Stimulated activated naive CD8-positive, alpha-beta T cell treated with anti-CD3 and anti-CD28 coated beads, Interleukin-15, amount 100 ng/mL, for 72 hours (primary cell): ENCODE measurements at places on chromosomes 1 and 21.

- no peak for DNase-seq
Observed at GRCh38 chr1:174160109-174160473, 771 bp downstream of the RABGAP1L start.

DNA sequence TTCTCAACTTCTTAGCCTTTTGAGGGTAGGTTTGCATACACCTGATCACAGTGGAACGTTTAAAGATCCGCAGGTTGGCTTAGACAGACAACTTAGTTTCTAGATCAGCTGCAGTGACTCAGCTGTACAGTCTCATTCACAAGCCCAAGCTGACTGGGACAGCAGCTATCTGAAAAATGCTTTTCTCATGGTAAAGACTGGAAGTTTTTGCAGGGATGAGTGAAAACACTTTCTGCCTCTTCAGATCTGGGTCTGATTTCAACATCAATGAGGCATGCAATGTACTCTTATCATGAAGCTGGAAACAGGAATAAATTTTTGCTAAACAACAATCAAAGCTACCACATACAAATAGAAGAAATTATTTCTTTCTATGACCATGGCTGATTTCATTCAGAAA lies 61.1 kb upstream of the PTBP2 start:
- no peak for DNase-seq

- DNase-seq, result no peak
Observed at GRCh38 chr1:231279081-231279480, 38.1 kb downstream of the GNPAT start.

GRCh38 chr1:101993710-101994109 lies 3.0 kb downstream of the OLFM3 start:
- no peak for DNase-seq

DNA sequence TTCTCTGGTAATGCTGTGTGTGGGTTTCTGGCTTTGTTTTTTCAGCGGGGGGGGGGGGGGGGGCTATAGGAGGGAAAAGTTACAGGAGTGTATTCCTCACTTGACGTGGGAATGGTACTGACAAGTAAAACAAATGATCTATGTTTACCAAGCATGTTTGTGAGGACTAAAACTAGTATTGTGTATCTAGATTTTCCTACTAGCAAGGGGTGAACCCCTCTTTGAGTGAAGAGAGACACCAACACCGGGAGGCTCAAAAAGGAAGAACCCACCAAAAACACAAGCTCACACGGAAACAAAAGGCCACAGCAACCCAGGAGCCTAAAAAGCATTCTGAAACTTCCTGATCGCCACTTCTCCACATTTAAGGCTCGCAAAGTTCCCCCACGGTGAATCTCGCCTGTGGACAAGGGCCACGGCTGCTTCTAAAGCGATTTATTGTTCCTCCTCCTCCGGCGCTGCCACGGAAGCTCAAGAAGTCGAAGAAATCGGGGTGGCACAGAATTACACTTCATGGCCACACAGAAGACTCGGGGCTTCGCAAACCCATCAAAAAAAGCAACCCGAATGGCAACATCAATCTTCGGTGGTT lies 703 bp downstream of the PUM1 start:
- no peak for DNase-seq

DNA sequence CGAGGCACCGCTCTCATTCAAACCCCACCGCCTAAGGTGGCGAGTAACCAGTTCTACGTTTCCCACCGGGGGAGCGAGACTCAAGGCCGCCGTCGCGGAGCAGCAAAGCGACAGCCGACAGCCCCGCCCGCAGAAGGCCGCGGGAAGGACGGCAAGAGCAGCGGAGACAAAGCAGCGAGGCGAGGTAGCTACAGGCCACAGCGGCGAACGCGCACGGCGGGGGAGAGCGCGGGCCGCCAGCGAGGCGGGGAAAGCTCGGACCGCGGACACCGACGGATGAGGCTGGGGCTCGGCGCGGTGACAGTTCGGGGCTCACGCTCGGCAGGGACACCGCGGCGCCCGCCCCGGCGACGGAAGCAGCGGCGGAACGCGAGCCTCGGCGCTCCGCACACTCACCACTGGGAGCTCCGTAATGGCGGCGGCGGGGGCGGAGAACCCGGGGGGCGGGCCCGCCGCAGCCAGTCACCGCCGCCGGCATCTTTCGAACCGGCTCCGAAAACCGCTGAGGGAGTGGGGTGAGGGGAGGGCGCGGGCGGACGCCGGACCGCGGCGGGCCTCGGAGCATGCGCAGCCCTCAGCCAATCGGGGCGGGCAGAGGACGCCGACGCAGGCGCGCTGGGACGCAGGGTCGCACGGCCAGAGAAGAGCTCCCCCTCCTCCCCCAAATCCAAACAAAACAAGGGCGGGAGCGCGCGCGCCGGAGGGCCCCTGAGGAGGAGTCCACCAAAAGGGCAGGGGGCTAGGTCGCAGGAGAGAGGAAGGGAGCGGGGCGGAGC lies 666 bp downstream of the HP1BP3 start:
- DNase-seq, result peak; percentile 96

DNA sequence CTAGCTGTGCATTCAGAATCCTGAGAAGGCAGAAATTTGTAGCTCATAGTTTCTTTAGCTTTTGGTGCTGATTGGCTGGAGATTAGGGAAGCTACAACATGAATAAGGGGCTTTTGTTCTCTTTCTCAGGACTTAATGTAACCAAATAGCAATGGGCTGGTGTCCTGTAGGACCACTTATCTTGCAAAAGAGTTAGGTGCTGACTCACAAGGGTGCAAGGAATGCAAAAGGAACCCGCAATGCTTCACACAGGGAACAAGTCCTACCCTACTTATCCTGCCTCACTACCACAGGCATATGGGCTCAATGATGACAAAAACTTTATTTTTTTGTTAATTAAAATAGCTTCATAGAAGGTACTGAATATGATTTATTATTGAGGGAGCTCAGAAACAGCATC lies 541.5 kb downstream of the AMY1C start:
- no peak for DNase-seq

GRCh38 chr1:62444701-62445100 lies 7.9 kb downstream of the USP1 start:
- DNase-seq, result no peak

GRCh38 chr21:41397471-41397891 lies 28.6 kb upstream of the MX1 start:
- DNase-seq, result no peak

DNA sequence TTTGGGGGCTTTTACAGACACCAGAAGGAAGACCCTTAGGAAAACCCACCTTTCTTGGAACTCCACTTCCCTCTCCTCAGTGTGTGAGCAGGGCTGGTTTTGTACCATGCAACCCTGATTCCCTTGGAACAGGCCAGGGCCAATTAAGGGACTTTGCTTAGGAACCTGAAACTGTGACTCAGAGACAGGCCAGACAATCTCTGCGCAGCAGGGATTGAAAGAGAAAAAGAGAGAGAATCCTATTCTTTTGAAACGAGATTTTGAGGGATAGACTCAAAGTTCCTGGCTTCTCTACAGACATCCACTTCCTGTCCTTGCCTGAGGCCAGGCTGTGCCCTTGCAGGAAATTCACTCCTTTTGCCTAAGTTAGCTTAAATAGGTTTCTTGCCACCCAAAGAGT lies 23.1 kb upstream of the C1orf198 start:
- DNase-seq, result no peak

GRCh38 chr1:24619376-24619775 lies 23.7 kb upstream of the SRRM1 start:
- DNase-seq, result no peak

GRCh38 chr1:168303716-168304540 lies 23.3 kb downstream of the TBX19 start:
- no peak for DNase-seq

DNA sequence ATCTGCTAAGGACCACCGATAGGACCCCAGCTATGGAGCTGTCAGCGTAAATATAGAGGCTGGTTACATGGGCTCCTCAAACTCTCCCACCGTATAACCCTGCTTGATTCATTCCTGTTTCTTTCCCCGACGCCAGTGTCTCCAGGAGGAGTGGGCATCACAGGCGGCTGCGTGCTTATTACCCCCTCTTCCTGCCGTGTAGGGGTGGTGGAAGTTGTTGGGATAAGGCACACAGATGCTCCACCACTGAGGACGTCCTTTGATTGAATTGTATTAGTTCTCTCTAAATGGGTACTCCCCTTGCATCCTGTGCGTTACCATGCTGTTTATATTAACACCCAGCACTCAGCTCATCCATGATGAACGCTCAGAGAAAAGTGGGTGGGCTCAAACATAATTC lies 104.6 kb downstream of the ZBTB18 start:
- no peak for DNase-seq

DNA sequence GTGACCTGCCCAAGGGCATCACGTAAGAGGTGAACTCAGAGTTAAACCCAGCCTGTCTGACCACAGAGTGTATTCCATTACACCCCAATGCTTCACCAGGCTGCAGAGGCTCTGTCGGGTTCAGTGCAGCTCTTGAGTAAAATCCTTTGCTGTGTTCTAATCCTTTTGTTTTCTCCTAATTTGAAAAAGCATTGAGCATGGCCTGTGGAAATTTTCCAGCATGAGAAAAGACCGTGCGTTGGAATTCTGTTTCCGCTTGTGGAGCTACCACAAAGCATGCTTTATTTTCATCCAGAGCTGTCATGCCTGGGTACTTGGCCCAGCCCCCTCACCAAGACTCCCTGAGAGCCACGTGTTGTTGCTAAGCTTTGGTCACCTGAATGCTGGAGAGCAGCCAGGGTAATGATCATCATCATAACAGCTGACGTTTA lies 317.6 kb downstream of the PRDM2 start:
- DNase-seq, result no peak

DNA sequence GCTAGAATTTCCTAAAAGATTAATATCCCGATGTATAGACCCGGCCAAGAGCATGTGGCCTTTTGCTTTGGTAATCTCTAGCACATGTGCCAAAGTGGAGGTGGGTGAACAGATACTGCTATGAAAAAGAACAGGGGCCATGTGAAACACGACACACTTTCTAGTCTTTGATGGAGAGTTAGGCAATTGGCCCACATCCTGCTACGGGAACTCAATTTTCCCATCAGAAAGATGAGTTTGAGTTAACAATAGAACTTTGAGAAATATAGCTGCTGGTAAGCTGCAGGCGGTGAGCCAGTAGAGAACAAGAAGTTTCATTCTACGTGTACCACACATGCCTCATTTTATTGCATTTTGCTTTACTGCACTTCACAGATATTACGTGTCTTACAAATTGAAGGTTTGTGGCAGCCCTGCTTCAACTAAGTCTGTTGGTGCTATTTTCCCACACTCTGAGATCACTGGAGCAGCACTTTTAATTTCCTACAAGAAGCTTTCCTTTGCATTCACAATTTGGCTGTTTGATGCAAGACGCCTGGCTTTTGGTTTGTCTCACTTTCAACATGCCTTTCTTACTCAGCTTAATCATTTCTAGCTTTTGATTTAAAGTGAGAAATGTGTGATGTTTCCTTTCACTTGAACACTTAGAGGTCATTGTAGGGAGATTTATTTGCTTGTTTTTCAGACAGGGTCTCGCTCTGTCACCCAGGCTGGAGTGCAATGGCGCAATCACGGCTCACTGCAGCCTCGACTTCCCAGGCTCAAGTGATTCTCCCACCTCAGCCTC lies 46.3 kb downstream of the HTR6 start:
- peak; percentile 39 for DNase-seq

- DNase-seq, result no peak
Observed at GRCh38 chr1:65799601-65800000, 6.9 kb downstream of the PDE4B start.

DNA sequence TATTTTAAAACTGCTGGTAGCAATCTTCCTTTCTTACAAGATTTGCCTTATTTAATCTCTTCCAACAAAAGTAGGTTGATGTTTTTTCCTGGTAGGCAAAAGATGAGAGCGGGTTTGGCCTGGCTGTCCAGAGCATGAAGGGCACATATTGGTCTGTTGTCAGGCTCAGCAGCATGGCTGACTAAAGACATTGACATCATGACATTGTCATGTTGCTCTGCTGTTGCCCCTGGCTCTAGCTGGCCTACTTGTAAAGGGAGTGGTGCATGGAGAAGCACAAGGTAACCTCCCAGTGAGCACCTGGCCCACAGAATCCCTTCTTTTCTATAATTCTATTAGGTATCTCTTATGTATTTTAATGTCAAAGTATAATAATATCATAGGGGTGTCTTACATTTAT lies 23.6 kb downstream of the GNPAT start:
- no peak for DNase-seq

GRCh38 chr1:205939690-205940330 lies 3.4 kb downstream of the SLC26A9 start:
- DNase-seq, result no peak

DNA sequence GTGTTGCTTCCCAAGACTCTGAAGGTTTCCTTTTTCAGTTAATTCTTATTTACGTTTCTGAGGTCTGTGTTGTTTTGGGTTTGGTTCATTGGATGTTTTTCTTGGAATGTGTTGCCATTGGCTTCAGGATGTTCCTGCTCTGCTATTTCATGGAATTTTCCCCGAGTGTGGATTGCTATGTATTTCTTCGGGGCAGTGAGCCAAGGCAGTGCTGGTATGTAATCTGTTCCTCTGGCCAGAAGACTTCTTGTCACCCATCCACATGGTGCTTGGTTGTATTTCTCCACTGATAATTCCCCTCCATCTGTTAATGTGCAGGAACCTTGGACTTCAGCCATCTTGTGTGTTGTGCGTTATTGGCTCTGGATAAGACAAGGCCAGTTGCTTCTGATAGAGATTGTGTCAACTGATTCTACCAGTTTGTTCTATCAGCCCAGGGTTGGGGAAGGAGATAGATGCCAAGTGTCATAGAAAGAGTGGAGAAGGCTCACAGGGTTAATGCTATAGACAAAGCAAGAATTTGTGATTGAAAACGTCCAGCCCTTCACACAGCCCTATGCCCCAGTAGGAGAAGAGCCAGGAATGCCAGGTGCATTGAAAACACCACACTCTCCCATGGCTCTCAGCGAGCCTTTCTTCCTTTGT lies 505.2 kb downstream of the PLPP3 start:
- no peak for DNase-seq

GRCh38 chr1:8740034-8740449 lies 77.4 kb downstream of the RERE start:
- DNase-seq, result no peak

DNA sequence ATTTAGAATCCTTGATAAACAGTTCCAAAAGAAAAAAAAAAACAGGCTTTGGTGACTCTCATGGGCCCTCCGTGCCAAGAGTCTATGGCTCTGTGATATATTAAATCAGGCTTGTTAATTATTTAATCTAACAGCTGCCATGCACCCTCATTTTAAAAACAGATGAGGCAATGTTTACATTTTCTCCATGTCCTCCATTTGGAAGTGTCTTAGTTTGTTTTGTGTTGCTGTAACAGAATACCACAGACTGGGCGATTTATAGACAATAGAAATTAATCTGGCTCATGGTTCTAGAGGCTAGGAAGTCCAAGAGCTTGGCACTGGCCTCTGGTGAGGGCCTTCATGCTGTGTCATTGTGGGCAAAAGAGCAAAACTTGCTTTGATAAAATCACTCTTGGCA lies 58.0 kb downstream of the B3GALT5 start:
- no peak for DNase-seq

- DNase-seq, result no peak
Observed at GRCh38 chr1:181603735-181604410, 120.6 kb downstream of the CACNA1E start.

DNA sequence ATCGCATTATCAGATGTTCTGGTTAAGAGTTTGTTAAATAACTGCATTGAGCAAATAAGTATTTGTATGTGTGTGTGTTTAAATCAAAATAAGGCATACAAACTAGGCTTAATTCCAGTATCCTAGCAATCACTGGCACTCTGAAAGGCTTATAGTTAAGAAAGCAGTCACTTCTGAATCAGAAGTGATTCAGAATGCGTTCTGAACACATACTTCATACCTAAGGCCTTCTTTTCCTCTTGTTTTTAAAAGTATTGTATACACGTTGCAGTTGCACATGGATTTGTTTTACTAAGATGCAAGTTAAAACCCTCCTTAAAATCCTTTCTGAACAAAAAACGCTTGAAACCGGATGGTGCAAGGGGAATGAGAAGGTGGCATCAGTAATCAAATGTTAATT lies 238.4 kb upstream of the DMRTA2 start:
- no peak for DNase-seq
